ENCODE measurements at places on chromosomes 12 and 14.
A peak's percentile ranks its signal among the peaks of the same experiment; 100 is the strongest.

DNA sequence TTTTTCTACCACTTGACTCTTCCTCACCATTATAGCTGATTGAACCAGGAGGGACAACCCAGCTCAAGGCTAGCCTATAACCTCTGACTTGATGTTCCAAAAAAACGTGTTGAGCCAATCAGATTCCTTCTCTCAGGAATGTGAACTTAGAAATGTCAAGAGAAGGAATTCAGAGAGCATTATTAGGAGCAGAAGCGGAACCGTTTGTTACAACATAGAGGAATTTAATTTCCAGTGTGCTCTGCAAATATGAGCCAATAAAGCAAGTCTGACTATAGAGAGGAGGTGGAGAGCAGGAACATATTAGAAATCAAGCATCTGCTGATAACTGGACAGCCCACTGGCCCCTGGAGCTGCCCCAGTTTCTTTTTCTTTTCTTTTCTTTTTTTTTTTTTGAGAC, 15.3 kb upstream of the PELI2 start:
- DNase-seq: no peak

- no peak for DNase-seq
These were observed 250.1 kb downstream of the ADGRD1 start for GRCh38 chr12:131203666-131204415.

GRCh38 chr14:50001999-50002925, 109.4 kb downstream of the ARF6 start:
- peak; percentile 75 for DNase-seq

DNA sequence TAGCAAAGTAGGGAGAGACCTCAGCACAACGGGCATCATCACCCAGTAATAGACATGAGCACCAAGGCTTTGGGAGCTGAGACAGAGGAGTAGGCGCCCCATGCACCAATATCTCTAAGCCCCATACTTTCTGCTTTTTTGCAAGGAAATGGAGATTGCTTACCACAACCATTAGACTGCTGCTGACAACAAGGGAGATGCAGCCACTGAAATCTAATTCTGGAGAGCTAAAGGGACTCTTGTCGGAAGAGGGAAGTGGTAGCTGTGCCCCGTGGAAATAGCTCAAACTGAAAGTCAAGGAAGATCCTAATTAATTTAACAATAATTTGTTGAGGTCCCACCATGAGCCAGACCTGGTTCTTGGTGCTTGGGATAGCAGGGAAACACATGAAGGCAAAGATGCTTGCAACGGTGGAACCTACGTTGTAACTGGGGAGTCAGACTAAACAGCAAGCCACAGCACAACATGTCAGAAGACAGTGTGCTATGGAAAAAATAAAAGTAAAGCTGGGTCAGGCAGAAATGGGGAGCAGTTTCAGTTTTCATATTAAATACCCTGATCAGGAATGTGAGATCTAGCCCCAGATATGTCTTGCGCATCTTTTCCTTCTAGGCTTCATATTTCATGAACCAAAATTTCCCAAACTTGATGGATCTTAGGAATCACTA, 1131.0 kb downstream of the BCL11B start:
- DNase-seq: no peak

- DNase-seq: no peak
These were observed 176.0 kb downstream of the GRIP1 start for GRCh38 chr12:66502911-66503310.

- no peak for DNase-seq
These were observed 448.8 kb downstream of the FLRT2 start for GRCh38 chr14:85978582-85979250.

GRCh38 chr12:6072302-6072752, 52.1 kb downstream of the VWF start:
- no peak for DNase-seq

DNA sequence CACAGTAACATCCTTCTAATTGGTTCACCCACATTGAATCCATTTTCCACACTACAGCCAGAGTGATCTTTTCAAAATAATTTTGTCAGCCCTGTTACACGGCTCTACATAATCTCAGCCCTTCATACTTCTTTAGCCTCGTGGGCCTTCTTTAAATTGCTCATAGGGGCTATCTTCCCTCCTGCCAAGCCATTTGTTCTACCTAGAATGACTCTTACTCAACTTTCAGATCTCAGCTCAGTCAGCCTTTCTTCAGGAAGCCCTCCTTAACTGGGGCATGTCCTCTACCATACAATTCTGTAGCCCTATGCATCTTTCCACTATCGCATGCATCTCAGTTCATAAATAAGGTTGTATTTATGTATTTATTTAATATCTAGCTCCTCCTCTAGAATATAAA, 39.7 kb downstream of the CEP128 start:
- no peak for DNase-seq

DNA sequence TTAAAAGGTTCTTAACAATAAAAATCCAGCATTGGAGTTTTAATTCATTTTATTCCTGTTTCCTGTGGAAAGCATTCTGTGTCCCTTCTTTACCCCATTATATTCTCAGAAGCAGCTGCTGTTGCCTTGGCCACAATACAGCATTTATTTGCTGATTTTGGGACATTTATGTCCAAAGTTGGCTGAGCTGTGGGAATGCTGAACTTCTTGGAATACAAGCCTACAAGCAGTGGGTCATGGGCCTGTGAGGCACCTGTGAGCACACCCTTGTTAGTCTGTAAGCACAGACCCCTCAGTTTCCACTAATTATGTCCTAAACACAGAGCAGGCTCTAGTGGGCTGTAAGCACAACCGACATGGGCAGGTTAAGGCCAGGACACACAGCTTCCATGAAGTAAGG, 122.2 kb upstream of the IGF1 start:
- no peak for DNase-seq

GRCh38 chr12:124703856-124704255, 136.4 kb upstream of the NCOR2 start:
- no peak for DNase-seq

GRCh38 chr12:71607494-71608330, 55.9 kb downstream of the ZFC3H1 start:
- no peak for DNase-seq

DNA sequence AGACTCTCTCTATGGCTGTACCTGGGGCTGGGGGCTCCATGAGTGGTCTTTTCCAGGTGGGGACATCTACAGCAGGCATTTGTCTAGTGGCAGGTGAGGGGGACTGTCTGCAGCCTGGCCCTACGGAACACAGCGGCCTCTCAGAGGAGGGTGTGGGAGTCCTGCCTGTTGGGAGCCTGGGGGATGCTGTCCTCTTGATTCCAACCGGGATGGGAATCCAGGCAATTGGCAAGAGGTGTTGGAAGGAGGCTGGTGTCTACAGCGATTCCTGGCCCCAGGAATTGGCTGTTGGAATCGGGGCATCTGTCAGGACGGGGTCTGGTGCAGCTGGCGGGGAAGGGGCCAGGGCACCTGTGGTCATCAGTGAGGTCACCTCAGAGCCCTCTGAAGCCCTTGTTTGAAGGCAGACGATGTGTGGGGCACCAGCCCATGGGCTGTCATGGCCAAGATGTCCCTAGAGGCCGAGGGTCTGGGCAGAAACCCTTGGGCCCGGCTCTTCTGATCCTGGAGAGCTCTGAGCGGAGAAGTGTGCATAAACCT, 386.3 kb downstream of the TMEM121 start:
- no peak for DNase-seq

DNA sequence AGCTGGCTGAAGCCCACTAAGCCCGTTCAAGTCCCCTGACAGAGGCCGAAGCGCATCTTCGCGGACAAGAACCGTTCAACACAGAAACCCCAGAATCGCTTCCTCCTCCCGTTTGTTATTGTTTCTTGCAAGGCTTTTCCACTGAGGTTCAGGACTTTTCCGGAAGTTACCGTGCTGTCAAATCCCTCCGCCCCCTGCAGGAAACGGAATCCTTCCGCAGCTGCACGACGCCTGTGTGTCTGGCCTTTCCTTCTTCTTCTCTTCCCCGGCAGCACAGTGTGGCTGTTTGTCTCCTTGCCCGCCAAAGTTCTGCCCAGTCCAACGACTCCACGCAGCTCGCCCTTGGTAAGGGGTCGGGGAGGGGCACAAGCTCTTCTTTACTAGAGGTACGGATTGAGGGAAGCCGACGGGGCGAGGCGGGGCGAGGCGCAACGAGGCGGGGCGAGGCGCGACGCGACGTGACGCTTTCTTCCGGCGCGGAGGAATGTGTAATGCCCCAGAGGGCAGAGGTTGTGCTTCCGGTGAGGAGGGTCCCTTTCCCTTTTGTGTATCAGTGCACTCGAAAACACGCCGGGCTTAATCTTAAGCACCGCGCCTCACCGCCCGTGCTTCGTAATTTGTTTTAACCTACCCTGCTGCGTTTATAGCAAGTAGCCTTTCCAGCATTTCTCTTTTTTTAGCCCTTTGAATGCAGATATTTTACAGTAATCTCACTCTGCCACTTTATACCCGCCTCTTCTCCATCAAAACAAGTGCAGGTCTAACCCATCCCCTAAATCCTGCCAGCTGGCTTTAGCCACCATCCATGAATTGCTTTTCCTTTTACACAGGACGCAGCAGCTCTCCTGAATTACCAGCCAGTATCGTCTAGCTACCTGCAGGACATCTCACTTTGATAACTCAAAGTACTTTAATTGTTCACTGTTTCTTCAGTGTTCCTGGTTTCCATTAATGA, at the start of gene KDM5A:
Gene KDM5A, minus strand, starts transcription at position 179 of the 955 bp plus-strand sequence. CDS start 229 bp downstream, outside the sequence.
- peak; percentile 95 for DNase-seq

GRCh38 chr12:89618113-89618862, 90.3 kb downstream of the ATP2B1 start:
- DNase-seq: no peak

DNA sequence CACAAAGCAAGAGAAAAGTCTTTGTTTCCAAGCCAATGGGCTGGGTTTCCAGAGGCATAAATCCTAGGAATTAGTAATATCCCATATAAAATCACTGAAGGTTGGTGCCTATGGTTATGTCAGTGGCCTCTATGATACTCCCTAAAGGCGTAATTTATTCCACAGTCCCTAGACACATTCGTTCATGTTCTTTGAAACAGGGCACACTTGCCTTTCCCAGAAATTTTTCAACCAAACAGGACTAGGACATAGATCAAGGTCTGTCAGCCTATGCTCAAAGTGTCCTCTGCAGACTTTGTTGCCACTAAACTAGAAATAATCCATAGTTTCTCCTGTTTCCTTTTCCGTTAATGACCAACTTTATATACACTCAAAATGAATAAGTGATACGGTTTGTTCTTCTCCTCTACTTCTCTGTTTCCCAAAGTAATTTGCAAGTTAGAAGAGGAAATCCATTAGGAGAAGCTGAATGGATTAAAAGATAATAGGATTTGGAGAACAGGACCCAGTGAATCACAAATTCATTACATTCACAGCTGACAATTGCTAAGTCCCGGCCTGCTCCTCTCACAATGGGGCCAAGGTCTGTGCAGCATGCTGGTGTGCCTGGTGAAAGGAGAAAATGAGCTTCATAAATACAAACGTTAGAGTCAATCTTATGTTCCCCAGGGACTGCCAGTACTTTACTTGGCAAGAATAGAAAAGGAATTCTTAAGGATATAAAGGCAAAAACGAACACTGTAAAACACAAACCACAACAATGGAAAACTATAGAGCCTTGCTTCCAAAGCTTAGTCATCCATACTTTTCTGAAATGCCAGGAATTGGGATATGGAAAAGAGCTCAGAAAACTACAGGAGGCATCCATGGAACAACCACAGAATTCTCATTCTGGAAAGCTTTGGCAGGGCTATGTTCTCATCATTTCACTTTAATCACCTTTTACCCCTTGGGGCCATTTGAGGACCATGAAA, 966.2 kb downstream of the NRXN3 start:
- no peak for DNase-seq

DNA sequence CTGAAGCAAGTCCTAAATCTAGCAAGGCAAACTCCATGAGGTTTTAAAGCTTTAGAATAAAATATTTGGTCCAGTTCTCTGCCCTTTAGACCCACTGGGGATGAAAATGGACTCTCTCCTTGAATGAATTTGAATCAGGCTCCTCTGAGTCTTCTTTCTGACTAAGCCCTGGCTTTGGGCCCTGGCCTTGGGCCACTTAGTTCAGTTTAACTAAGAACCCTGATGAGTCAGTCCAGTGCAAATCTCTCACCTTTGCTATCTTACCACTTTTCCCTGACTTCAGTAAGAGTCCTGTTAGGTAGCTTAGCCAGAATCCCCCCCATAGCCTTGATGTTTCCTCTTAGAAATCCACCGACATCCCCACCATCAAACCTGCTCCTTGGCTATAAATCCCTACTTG, 427.5 kb downstream of the SNAPC1 start:
- no peak for DNase-seq

DNA sequence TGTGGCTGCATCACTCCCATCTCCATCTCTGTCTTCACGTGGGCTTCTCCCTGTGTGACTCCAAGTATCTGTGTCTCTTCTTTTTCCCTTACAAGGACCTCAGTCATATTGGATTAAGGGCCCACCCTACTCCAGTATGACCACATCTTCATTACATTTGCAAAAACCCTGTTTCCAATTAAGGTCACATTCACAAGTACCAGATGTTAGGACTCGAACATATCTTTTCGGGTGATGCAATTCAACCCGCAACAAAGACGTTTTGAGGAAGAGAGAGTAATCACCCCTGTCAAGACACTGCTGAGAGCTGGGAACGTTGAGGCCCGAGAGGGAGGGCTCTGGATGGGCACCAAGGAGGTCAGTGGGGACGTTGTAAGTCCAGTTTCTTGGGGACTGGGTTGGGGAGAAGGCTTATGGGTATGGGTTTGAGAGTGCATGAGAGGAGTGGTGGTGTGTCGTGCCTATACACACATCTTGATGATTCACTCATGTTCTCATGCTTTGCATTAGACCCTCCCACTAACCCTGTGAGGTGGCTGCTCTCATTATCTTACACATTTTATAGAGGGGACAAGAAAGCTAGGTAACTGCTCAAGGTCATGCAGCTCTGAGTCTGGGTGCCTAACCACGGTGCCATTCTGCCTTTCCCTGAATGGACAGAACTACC, 12.1 kb upstream of the IFI27 start:
- DNase-seq: no peak

DNA sequence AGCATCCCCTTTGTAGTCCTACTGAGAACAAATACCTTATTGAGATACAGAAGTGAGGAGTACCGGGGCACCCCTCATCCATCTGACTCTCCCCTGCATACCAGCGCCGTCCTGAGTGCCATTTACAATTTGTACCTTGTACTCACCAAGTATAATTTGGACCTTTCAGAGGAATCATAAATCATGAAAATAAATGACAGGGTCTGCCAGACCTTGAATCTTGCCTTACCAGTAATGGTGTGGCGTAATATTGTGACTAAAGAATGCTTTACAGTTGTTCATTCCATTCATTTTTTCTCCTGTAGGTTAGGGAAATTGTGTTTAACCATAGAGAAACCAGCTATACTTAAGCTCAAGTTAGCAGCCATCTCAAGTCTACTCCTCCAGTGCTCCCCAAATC, 243.7 kb upstream of the RGS6 start:
- DNase-seq: no peak

DNA sequence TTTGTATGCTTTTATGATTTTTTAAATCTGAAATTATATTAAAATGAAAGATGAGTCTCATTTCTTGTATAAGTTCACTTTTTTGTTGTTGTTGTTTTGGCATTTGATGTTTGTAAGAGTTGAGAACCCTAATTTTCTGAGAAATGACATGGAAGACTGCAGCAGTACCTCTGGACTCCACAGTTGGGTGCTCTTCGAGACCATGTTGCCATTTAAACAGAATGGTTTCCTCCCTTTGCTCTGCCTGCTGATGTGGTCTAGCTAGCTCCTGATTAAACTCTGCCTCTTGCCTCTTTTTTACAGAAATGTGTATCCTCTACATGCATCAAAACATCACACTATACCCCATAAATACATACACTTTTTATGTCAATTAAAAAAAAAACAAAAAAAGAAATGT, 5.8 kb upstream of the LTA4H start:
- no peak for DNase-seq
